Common myeloid progenitor, CD34-positive (primary cell): ENCODE measurements at places on chromosomes 3 and 15.

- no peaks in the 10 kb centered on the region for H3K36me3 ChIP-seq
- DNase-seq: no peak
- H3K4me1 ChIP-seq: peaks cover 3% of the 10 kb centered on the region
- no peak overlapping the region for H3K27ac ChIP-seq
These were observed 254.1 kb downstream of the SLC9A9 start for GRCh38 chr3:143594206-143594605.

DNA sequence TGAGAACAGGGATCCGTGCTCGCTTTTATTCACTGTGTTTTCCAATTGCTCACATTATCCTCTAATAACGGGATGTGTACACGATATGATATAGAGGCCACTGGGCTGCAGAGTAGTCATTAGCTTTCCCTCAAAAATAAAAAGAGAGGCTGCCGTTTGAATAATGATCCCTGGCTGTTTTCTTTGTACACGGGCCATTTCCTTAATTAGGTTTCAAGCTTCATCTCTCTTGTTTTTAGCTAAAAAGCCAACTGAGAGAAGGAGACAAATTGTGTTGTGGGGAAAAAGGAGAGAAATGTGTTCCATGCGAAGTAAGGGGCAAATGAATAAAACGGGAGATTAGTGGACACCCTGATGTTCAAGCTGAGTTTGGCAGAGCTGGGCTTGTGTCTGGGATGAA, 174.2 kb downstream of the CACNA2D3 start:
- H3K27me3 ChIP-seq: peaks cover 8% of the 10 kb centered on the region
- H3K36me3 ChIP-seq: no peaks in the 10 kb centered on the region
- no peak for DNase-seq
- no peak overlapping the region for H3K4me3 ChIP-seq
- H3K27ac ChIP-seq: no peak overlapping the region

DNA sequence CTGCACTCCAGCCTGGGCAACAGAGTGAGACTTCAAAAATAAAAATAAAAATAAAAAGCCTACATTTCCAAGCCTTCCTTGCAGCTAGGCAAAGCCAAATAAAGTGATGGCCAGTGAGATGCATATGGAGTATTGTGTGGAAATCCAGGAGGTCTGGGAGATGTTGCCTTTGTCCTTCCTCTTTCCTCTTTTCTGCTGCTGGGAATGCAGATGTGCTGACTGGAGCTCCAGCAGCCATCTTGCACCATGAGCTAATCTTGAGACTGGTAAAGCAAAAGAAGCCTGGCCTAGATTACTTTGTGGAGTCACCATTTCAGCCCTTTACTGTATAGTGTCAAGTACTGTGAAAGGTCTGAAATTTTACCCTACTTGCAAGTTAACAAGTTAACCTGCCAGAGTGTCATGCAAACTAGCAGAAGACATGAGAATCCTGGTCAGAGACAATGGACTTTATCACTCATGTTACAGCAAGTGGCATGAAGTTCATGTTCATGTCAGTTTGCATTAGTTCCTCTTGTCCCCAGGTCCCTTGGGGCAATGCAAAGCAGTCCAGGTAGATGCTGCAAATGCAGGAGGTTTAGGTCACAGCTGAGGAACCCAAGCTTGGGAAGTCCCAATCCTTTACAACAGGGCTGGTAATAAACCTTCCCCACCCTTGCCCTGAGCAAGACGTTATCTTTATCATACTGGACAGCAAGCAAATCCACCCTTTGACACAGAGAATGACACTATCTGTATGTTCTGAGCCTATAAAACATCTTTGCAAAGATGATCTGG, 103.1 kb downstream of the TLE3 start:
- H3K36me3 ChIP-seq: no peaks in the 10 kb centered on the region
- H3K27ac ChIP-seq: no peak overlapping the region
- H3K4me3 ChIP-seq: no peak overlapping the region
- H3K27me3 ChIP-seq: no peaks in the 10 kb centered on the region
- H3K4me1 ChIP-seq: no peaks in the 10 kb centered on the region
- DNase-seq: no peak

DNA sequence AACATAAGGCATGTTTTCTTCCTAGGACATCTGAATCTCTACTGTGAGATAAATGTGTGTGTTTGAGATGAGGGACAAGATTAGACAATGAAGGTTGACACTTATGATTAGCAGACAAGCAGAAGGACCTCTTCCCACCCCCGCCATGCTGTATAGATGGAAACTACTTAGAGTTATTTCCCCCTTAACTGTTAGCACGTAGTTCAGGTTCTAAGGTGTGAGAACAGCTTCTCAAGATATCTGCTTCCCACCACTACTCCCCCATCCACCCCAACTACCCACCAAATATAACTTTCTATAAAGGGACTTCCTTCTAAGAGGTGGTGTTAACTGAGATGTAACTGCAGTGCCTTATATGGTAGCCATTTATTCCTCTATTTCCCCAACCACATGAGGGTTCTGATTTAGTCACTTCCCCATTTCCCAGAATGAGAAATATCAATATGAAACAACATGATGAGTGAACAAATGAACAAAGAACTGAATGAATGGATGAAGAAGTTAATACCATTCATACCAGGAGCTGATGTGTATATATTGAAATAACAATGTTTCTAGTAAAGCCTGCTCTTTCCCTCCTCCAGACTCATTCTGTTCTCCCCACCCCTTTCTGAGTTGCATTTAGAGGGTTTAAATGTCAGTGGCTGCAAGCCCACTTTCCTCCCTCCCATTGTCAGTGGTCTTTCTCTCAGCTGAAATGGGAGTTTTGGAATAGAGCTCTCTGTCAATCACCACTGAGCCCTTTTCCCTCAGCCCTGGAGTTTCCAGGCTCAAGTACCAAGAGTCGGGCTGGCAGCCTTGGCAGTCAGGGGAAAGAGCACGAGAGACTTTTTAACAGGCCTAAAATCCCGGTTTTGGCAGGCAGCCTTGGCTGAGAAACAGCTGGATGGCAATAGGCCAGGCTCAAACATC, 7.7 kb upstream of the RFTN1 start:
- H3K36me3 ChIP-seq: no peaks in the 10 kb centered on the region
- H3K27me3 ChIP-seq: no peaks in the 10 kb centered on the region
- peaks cover 31% of the 10 kb centered on the region for H3K4me1 ChIP-seq
- H3K4me3 ChIP-seq: no peak overlapping the region
- H3K27ac ChIP-seq: no peak overlapping the region

GRCh38 chr3:132284781-132285619, 32.2 kb upstream of the ACP3 start:
- H3K4me1 ChIP-seq: no peaks in the 10 kb centered on the region
- H3K36me3 ChIP-seq: no peaks in the 10 kb centered on the region
- H3K4me3 ChIP-seq: no peak overlapping the region
- no peak for DNase-seq
- H3K27ac ChIP-seq: no peak overlapping the region

DNA sequence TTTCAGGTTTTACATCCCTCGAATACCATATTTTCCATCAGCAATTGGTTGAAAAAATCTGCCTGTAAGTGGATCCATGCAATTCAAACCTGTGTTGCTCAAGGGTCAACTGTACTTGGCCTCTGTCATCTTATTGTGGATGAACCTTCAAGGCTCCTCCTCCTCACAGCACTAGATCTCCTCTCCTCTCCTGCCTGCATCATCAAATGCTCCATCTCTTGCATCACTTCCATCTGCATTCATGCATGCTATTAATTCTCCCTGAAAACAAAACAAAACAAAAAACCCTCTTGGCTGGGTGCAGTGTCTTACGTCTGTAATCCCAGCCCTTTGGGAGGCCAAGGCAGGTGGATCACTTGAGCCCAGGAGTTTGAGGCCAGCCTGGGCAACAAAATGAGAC, 10.1 kb downstream of the BCL2L10 start:
- H3K27ac ChIP-seq: no peak overlapping the region
- H3K4me1 ChIP-seq: peaks cover 4% of the 10 kb centered on the region
- H3K36me3 ChIP-seq: no peaks in the 10 kb centered on the region
- no peaks in the 10 kb centered on the region for H3K27me3 ChIP-seq
- H3K4me3 ChIP-seq: no peak overlapping the region
